ENCODE measurements at places on chromosomes 2 and 18. TPM values are rescaled to one million over a fixed set of nuclear protein-coding genes. Genes with fewer than 3 reads are reported as not detected.
A peak's percentile ranks its signal among the peaks of the same experiment; 100 is the strongest.

GRCh38 chr2:191629976-191630712 is 47.8 kb upstream of the NABP1 start:
- no peak for DNase-seq

GRCh38 chr18:75421656-75422055 is 5.8 kb downstream of the SMIM21 start:
- no peak for DNase-seq

DNAJC5G gene
- not detected for total RNA-seq

- DNase-seq = no peak
Measured at GRCh38 chr2:197159661-197160211, 150.8 kb downstream of the ANKRD44 start.

DNA sequence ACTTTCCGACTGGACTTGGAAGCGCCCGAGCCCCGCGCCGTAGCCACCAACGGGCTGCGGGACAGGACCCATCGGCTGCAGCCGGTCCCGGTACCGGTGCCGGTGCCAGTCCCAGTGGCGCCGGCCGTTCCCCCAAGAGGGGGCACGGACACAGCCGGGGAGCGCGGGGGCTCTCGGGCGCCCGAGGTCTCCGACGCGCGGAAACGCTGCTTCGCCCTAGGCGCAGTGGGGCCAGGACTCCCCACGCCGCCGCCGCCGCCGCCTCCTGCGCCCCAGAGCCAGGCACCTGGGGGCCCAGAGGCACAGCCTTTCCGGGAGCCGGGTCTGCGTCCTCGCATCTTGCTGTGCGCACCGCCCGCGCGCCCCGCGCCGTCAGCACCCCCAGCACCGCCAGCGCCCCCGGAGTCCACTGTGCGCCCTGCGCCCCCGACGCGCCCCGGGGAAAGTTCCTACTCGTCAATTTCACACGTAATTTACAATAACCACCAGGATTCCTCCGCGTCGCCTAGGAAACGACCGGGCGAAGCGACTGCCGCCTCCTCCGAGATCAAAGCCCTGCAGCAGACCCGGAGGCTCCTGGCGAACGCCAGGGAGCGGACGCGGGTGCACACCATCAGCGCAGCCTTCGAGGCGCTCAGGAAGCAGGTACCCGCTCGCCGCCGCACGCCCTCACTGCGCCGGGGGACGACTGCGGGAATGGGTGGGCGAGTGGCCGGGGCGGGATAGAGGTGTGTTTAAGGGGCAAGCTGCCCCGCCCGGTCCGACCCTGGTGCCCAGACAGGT is 713 bp downstream of the ATOH8 start:
- DNase-seq = peak; percentile 77

DNA sequence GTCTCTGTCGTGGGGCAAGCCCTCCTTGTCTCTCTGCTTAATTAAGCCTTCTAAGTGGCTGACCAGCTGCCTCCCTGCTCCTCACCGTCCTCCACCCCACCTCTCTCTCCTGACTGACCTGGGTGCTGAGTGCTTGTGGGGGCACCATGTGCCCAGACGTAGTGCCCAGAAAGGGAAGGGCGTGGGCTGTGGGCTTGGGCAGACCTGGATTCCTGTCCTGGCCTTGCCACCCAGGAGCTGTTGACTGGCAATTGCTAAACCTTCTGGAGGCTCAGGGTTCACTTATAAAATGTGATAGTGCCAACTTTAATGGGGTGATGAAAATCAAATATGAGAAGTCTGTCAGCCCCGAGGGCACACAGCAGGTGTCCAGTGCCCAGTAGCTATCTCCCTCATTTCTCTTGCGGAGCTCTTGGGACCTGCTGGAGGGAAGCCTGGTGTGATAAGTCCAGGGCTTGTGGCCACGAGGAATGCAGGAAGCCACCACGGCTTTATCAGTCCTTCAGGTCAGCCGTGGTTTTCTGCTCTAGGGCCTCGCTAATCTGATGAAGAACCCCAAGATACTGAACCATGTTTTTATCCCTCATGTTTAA is 22.0 kb upstream of the INHBB start:
- DNase-seq = no peak

AKAIN1 gene
- 1.1 TPM for total RNA-seq

GRCh38 chr2:171034315-171034714 is 105.3 kb downstream of the GORASP2 start:
- DNase-seq = no peak

DNA sequence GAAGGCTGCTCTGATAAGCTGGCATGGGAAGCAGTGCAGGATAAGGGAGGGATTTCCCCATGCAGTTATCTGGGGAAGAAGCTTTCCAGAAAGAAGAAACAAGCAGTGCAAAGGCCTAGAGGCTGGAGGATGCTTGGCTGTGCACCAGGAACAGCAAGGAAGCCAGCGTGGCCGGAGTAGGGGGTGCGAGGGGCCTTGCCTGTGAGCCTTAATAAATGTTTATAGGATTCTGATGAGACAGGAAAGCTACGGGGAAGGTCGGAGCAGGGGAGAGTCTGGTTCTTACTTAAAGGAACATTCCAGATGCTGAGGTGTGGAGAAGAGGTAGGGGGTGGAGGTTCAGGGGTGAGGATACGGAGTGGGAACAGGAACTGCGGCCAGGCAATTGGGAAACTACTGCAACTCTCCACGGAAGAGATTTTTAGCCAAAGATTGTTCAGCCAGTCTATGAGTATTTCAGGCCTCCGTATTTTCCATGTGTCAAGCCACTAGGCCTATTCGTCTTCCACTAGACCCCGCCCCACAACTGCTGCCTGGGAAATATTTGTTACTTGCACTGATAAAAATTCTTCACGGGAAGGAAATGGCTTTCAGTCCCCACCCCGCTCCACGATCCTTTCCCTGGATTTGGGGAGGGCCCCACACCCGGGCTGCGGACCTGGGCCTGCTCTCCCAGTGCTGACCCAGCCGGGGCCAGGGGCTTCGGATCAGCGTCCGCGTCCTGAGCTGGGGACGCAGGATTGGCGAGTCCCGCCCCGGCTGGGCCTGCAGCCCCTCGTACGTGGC is 516 bp downstream of the EIF2AK2 start:
- DNase-seq = peak; percentile 81

DNA sequence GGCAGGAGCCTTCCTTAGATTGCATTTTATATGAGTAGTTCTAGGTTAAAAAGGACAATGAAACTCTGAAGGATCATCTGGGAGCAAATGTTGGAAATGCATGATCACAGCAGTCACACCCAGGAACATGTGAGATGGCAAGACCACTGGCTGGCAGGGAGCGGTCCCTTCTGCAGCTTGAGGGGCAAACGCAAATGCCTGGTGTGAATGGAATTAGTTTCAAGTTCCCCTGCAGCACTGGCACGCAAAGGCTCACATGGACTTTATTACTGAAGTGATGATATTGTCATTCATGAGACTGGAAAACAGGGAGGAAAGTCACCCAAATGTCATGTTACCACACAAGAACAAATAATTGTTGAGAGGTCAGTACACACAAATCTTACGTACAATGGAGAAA is 223.3 kb downstream of the FBXO15 start:
- DNase-seq = no peak

DSG3 gene
- 1.1 TPM for total RNA-seq

SIX3 gene
- total RNA-seq = 0.68 TPM

DNA sequence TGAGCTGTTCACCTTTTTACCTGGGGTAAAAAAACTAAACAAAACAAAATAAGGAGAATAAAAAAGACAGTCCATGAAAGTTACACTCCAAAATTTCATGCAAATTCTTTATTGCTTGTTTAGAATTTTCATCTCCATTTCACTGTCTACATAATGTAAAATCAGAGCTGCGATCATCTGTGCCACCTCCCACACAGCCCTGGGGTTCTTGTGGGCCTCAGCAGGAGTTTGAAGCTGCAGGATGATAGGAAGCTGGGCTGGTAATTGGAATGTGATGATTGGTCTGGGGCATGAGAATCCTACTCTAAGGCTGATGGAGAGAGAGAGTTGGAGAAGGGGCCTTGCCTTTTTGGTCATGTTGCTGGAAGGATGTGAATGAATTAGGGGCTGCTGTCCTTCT is 4.2 kb upstream of the LHCGR start:
- DNase-seq = no peak

GRCh38 chr2:141806090-141806489 is 324.7 kb downstream of the LRP1B start:
- DNase-seq = no peak

DNA sequence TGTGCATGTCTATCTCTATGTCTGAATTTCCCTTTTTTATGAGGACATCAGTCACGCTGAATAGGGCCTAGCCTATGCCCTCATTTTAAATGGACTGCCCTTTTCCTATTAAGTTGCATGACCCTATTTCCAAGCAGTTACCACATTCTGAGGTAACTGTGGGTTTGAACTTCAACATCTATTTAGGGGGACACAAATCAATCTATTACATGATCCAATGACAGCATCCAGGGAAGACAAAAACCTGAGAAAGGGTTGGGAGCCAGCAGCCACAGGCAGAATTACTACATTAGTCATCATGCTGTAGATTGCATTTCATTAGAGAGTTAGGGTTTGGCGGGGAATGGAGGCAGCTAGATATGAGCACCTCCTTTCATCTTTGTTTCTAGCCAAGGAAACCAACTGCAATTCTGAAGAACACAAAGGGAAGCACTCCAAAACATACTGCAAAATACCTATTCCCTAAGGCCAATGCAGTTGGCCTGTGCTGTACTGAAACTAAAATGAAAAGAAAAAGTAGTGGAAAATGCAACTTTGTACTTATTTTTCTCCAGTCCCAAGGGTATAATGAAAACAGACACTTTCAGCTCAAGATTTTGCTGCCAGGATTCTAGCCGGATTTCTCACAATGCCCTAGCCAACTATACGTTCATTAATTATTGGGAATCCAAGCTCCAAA is 40.4 kb upstream of the C1D start:
- DNase-seq = no peak

- no peak for DNase-seq
Measured at GRCh38 chr2:219165058-219165911, 4.5 kb downstream of the SLC23A3 start.

MDH1B gene
- total RNA-seq = 0.64 TPM

GRCh38 chr2:60882971-60883753 is 1.8 kb downstream of the REL start:
- DNase-seq = no peak

- no peak for DNase-seq
Measured at GRCh38 chr18:24176727-24177416, 38.0 kb downstream of the CABYR start.

NR4A2 gene
- total RNA-seq = 11.0 TPM

ELP2 gene
- total RNA-seq = 94.6 TPM

GREB1L gene
- 6.5 TPM for total RNA-seq

EHD3 gene
- 5.3 TPM for total RNA-seq

HOXD12 gene
- not detected for total RNA-seq
